Breast epithelium (tissue), 4 donors: ENCODE measurements at places on chromosomes 1 and 21.

DNA sequence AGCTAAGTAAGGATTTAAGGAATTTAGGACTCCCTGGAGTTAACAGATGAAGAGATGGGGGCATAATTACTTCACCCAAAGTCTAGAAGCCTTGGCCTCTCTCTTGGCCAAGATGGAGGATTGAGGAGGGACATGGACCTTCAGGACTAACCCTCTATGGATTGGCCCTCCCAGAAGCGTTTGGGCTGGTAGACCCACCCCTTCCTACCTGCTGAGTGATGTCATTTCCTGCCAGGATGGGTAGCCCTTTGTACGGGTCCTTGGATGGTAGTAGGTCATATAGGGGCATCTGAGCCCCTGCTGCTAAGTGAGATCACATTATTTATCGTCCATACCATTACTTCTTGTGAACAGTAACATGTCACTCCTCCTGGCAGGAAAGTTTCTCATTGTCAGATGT is 17.7 kb downstream of the LURAP1 start:
- no peak for DNase-seq

DNA sequence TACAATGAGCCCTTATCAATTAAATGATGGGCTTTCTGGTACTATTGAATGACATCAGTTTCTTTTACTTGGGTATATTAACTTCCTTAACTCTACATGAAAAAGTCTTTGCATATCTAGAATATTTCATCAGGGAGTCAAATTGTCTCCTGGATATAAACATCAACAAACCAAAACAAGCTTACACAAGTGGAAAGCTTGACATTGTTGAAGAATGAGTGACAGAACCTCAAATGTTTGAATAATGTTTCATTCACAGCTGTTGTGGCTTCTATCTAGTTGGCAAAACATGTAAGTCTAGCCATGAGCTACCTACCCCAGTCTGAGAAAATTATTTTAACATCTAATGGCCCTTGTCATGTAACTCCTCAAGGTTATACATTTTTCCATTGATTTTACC is 604.8 kb upstream of the ADAMTS5 start:
- no peak for DNase-seq

DNA sequence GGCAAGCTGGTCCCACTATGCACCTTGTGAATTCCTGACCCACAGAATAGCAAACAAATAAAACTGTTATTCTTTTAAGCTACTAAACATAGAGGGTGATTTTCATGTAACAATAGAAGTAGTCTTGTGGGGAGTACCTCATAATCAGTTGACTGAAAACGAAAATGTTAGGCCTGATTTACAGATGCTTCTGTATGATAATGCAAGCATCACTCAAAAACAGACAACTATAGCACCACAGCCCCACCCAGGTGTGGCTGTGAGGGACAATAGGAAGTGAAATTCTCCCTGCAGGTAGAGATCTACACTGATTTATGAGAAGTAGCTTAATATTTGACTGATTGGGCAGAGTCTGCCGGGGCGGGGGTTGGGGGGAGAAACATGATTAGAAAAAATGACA is 26.5 kb upstream of the KRTAP19-8 start:
- no peak for DNase-seq

DNA sequence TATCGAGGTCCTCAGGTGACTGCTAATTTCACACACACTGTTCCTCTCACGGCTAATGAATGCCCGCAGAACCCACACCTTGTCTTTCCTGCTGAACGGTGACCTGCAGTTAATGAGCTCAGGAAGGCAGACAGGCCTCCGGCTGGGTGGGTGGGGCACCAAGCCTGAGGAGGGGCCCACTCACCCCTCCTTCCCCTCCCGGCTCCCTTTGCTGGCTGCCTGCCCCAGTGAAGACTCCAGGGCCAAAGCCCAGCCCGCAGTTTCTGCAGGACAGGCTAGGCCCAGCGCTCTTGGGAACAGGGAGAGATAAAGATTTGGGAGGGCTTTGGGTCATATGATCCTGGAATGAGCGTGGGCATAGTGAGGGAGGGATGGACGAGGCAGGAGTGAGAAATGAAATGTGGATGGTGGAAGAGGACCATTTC is 26.4 kb downstream of the FOXO6 start:
- DNase-seq: peak; percentile 83

GRCh38 chr1:58739856-58740466 is 40.1 kb upstream of the MYSM1 start:
- no peak for DNase-seq

DNA sequence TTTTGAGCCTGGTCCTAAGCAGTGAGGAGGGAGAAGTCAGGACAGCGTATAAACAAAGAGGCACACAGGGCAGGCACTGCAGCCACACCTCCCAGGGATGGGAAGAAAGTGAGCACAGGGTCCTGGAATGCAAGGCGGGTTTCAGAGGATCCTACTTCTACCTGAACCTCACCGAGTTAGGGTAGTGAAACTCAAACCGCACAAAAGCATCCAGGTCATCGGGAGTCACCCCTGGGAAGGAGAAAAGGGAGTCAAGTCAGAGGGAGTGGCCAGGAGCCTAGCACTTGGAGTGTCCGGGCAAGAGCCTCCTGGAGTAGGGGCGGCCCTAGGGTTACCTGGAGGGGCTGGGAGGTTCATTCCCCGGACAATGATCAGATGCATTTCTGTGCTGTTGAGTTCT is 10.6 kb downstream of the CC2D1B start:
- no peak for DNase-seq

GRCh38 chr21:40244981-40245380 is 377.7 kb downstream of the PCP4 start:
- no peak for DNase-seq

GRCh38 chr1:112937495-112937894 is 18.5 kb downstream of the SLC16A1 start:
- no peak for DNase-seq

DNA sequence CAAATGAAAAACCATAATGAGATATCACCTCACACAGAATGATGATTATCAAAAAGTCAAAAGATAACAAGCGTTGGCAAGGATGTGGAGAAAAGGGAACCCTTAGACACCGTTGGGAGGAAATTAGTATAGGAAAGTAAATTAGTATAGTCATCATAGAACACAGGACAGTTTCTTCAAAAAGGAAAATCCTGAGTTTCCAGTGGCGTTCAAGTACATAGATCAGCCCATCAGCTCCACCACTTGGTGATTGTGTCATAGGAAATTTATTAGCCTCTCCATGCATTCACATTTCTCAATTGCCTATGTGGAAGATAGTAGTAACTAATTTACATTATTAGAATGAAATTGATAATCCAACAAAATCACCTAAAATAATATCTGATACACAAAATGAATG is 20.8 kb upstream of the GBP2 start:
- no peak for DNase-seq

DNA sequence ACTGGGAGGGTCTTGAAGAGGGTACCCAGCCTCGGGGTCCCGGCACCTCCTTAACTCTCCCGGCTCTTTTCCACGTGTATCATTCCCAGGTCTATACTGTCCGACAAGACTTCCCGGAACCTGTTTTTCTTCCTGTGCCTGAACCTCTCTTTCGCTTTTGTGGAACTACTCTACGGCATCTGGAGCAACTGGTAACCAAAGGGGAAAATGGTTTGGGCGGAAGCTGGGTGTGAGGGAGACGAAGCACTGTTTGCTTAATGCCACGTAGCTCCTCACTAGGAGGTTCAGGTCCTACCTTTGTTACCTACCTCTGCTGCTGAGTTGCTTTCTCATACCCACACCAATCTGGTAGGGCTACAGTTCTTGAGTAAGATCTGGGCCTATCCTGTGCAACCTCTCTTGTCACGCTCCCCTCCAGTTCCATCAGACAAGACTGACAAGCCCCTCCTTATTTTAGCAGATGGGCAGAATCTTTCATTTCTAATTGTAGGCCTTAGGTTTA is 642 bp downstream of the SLC30A7 start:
- no peak for DNase-seq
